Activated naive CD8-positive, alpha-beta T cell treated with anti-CD3 and anti-CD28 coated beads, Interleukin-2, amount 10 ng/mL, durations not matched to agents 7 days and 5 days (primary cell): ENCODE measurements at places on chromosomes 5 and 9. TPM values are rescaled to one million over a fixed set of nuclear protein-coding genes. Genes with fewer than 3 reads are reported as not detected.

GRCh38 chr9:133331641-133332380, 4.2 kb downstream of the SURF6 start:
- DNase-seq: peak; percentile 25

GRCh38 chr5:149563466-149563865, 12.2 kb upstream of the CSNK1A1 start:
- no peak for DNase-seq

GRCh38 chr5:175378444-175379028, 65.4 kb downstream of the DRD1 start:
- no peak for DNase-seq

The CDH6 gene
- not detected for total RNA-seq

GRCh38 chr5:124735169-124735858, 11.1 kb downstream of the ZNF608 start:
- no peak for DNase-seq

GRCh38 chr9:133224762-133225161, 15.7 kb upstream of the OBP2B start:
- peak; percentile 13 for DNase-seq

DNA sequence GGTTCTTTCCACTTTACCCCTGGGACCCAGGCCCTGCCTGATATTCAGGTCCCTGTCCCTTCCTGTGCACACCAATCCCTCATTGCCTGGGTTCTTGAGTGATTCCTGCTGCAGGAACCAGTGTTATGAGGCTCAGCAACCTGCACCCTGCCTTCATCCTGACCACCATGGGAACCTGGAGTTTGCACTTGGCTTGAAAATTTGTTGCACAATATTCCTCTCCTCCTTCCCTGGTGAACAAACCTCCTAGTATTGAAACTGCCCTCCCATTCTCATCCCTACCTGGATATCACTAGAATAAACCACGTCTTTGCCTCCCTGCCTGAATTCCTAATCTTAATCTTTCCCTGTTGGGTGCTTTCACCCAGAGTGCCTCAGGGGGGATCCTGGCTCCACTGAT, 52.1 kb upstream of the AFAP1L1 start:
- no peak for DNase-seq

DNA sequence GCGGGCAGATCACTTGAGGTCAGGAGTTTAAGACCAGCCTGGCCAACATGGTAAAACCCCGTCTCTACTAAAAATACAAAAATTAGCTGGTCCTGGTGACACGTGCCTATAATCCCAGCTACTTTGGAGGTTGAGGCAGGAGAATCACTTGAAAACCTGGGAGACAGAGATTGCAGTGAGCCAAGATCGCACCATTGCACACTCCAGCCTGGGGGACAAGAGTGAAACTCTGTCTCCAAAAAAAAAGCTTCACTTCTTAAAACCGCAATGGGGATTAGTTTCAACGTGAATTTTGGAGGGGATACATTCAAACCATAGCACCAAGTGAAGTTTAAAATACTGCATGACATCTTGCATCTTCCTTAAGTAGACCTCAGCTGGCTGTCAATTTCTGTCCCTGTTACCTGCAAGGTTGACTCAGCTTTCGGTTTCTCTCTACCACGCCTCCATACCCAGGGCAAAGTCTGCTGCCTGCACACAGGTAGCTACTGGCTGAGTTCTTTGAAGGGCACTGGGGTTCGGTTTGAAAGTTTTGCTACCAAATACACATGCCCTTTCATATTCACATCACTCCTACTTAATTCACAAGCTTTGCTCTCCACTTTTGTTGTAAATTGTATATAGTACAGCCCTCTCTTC, 69.3 kb downstream of the KIAA1958 start:
- DNase-seq: no peak

- DNase-seq: no peak
These were observed 17.0 kb downstream of the NIPSNAP3B start for GRCh38 chr9:104780796-104781395.

DNA sequence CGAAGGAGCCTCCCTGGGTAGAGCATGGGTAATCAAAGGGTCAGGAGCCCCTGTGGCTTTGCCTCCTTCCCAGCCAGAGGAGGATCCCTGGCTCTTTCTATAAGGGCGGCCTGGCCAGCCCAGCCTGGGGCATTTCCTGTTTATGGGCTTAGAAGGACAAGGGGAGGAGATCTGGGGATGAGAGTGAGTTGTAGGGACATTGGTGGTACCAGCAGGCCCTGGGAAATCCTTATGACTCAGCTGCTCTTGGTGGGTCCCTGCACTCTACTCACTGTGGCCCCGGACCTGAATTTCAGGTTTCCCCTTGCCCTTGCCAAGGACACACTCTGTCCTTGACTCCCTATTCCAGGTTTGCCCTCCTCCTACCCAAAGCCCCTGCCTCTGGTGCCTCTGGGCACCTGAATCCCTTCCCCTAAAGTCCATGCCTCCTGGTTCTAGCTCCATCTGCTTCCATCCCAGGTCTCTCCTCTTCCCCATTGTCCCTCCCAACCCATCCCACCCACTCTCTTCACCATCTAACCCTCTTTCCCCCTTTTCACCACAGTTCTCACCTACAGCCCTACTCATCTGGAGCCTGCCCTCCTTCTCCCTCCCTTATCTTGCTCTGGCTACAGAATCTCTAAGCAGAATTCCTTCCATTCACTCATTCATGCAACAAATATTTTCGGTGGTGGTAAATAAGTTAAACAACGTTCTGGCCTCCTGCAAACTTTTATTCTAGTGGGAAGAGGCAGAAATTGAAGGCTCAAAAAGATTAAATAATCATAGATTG, 34.9 kb downstream of the PCDH1 start:
- DNase-seq: no peak

- DNase-seq: no peak
These were observed at the start of gene SH3TC2 for GRCh38 chr5:149063017-149063687. Gene SH3TC2, minus strand, starts transcription at chr5:149063062. Its CDS starts 40 bp downstream, at chr5:149063022.

- no peak for DNase-seq
These were observed 1388.3 kb upstream of the C9orf72 start for GRCh38 chr9:28961623-28962022.

The IL4 gene
- 1.8 TPM for total RNA-seq

DNA sequence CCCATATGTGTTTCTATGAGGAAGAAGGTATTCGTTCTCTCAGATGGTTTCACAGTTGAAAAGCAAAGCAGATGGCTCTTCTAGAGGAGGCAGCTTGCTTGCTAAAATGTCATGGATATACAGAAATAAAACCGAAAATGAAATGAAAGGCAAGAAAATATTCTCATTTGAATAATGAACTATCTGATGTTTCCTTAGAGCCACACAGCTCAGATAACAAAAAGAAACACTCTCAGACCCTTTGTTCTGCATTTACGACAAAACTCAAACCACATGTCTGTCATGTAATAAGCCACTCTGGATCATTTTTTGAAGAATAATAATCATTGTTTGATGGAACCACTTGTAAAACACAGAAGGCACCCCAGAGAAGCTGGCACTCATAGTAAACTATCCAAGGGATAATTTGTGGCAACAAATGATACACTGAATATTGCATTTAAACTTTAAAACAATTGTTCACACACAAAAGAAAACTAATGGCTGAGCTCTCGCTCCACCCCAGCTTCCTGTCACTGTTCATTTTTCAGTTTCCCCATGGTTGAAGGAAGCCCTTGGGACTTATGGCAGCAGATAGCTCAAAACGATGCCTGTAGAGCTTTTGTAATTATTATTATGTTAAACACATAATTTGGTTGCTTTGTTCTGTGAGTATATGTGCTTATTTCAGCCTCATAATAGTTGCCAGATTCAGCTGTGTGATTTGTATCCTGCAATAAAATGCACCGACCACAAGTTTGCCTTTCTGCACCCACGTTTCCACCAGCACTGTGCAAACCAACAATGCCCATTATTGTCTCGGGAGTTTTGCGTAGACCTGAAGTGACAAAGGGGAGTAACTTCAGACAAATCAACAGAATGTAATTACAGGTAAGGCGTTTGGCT, 256.0 kb downstream of the TMEM167A start:
- DNase-seq: no peak

- no peak for DNase-seq
These were observed 101.2 kb upstream of the GDNF start for GRCh38 chr5:37940931-37941623.

The PCDHGA12 gene
- 0.11 TPM for total RNA-seq

- no peak for DNase-seq
These were observed 4.1 kb downstream of the HACD4 start for GRCh38 chr9:21027295-21027694.

- no peak for DNase-seq
These were observed 421.3 kb downstream of the TLE1 start for GRCh38 chr9:81268048-81268447.
